ENCODE measurements at places on chromosomes 5 and 9.

GRCh38 chr9:133634081-133634691 is 2.0 kb upstream of the DBH start:
- DNase-seq: no peak

- no peak for DNase-seq
Measured at GRCh38 chr5:87340716-87341115, 72.0 kb downstream of the CCNH start.

DNA sequence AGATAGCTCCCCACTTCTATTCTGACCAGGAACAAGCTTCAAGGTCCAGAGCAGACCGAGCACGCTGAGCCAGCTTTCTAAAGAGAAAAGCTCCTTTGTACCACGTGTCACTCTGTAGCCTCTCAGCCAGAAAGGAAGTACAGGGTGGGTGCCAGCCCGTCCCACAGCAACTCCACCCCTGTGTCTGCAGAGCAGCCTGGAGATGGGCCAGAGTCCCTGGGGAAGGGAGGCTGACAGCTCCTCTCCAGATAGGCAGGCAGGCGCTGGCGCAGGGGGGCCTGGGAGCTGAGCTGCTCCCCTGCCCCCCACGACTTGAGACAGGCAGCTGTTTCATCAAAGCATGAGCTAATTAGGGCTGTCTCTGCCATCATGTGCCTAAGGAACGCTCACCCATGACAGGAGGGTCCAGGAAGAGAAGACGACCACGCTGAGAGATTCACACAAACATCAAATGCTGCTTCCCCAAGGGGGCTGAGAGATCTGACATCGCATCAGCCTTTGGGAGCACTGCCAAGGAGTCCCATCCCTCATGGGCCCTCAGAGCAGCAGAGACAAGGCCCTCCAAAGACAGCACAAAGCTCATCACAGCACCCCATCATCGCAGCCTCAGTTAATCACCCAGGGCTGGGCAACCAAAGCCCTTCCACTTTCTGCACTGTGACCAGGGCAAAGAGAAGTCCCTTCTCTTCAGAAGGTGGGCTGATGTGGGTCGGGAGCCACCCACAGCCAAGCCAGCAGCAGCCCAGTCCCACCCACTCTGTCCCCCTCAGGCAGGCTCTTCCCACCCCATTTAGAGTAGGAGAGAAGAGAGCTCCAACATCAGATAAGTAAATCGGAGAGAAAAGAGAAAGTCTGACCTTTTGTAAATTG is 78.5 kb upstream of the LRRTM2 start:
- DNase-seq: no peak

GRCh38 chr5:74424162-74424868 is 216.2 kb downstream of the ENC1 start:
- no peak for DNase-seq

DNA sequence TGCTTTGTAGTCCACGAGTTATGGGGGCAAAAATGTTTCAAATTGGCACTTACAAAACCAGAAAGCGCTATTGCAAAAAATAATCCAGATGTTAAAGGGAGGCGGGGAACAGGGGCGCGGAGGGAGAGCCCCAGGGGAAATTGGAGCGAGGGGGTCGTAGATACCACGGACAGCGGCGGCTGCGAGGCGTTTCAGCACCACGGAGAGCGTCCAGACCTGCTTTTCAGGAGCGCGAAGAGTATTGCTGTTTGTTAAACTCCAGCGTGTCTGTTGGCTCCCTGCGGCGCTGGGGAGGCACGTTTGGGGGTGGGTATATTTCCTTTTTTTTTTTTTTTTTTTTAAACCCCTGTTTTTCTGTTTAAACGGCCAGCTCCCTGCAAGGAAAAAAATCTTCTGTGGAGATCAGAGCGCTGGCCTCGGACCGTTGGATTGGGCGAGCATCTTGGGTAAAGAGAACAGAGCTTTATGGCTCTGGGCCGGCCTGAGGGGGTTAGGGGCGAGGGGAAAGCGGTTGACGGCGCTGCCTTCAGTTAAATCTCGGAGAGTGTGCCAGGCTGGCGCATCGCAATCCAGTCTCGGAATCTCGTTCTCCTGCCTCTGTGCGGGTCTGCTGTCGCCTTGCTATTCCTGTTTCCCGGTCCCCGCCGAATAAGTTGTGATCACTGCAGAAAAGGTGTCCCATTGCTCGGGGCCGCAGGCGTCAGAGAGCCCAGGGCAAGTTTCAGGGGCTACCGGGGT is at the start of gene GLRA1:
Gene GLRA1 (minus strand): TSS at position 288 of the 738 bp plus-strand sequence. CDS start 302 bp downstream, outside the sequence.
- DNase-seq: no peak

GRCh38 chr5:111699324-111699723 is 57.7 kb downstream of the NREP start:
- no peak for DNase-seq

DNA sequence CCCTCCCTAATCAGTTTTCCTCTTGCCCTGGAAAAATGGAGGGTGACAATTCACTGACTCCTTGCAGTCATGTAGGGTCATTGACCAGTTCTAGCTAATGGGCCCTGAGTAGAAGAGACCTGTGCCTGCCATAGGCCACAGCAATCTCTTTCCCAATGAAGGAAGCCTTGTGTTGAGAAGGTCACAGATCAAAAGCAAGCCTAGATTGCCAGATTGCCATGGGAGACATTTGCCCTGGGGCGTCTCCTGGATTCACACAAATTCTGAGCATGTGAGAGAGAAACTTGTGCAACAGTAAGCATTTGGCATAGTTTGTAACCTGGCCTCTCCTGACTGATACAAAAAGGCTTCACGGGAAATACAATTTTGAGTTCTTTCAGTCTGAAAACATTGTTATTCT is 148.0 kb downstream of the NUDT12 start:
- no peak for DNase-seq

DNA sequence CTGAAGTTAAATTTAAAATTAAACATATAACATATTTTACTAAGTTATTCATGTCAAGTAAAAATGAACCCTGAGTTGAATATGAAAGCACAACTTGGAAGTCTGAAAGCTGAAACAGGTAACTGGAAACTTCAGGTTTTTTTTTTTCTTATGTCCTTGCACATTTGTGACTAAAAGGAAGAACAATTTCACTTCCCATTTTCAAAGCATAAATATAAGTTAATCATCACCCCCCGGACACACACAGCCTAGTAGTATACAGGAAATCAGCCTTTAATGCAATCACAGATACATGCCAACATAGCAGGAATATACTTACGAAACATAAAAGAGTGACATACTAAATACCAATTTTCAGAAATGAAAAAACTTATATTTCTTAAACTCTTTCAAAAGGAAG is 225.9 kb downstream of the RFX3 start:
- DNase-seq: no peak

DNA sequence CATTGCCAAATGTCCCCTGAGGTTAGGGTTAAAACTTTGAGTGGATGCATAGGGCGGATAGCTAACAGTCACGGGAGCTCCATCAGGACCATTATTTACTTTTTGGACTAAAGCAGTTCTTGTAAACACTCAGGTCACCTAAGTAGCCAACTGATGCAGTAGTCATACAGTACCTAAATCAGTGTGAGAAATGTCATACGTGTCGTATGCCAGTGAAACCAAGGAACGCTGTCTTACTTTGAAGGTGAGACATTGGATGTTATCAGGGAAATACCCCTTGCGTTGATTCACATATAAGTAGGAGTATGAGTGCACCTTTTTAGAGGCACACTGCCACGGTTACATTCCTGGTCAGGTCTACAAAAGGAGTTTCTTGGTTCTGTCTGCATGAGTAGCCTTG is 101.9 kb downstream of the LNPEP start:
- DNase-seq: no peak

DNA sequence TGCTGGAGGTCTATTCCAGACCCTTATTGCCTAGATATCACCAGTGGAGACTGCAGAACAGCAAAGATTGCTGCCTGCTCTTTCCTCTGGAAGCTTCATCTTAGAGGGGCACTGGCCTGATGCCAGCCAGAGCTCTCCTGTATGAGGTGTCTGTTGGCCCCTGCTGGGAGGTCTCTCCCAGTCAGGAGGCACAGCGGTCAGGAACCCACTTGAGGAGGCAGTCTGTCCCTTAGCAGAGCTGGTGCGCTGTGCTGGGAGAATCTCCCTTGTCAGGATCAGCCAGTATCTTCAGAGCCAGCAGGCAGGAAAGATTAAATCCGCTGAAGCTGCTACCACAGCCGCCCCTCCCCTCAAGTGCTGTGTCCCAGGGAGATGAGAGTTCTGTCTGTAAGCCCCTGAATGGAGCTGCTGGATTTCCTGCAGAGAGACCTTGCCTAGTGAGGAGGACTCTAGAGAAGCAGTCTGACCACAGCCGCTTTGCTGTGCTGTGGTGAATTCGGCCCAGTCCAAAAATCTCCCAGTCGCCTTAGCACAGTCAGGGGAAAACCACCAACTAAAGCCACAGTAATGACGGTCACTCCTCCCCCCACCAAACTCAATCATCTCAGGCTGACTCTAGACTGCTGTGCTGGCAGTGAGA is 124.1 kb downstream of the JAKMIP2 start:
- DNase-seq: no peak

DNA sequence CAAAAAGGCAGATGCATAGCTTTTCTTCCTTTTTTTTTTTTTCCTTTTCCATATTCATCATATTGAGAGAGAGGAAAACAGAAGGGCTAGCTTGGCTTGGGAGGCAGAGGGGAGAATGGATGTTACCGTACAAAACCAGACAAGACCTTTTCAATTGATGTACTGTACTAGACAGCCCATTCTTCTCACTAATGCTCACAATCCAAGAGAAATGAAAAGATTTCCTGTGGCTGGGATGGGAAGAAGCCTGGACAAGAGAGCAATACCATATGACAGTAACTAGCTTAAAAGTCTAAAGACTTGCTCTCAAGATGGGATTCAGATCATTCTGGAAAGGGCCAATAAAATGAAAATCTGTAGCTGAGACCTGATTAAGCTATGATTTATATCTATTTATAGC is 3.4 kb downstream of the CEMIP2 start:
- no peak for DNase-seq

- no peak for DNase-seq
Measured at GRCh38 chr9:69279084-69279731, 45.8 kb upstream of the ENTREP1 start.

DNA sequence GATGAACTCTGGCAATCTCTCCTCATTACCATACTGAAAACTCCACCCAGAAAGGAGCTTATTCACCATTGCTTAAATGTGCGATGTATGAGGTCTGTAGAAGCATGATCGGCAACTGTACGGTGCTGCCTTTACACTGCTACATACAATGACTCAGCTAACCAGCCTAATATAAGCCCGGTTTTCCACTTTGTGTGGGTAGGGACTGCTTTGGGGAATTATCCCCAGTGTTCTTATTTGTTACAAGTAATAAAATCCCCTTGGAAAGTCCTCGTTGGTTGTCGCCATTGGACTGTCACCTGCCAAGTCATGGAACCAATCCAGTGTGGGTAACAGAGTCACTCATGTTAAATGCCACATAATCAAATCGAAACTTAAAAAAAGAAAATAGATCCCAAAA is 23.5 kb upstream of the TENT2 start:
- DNase-seq: no peak

DNA sequence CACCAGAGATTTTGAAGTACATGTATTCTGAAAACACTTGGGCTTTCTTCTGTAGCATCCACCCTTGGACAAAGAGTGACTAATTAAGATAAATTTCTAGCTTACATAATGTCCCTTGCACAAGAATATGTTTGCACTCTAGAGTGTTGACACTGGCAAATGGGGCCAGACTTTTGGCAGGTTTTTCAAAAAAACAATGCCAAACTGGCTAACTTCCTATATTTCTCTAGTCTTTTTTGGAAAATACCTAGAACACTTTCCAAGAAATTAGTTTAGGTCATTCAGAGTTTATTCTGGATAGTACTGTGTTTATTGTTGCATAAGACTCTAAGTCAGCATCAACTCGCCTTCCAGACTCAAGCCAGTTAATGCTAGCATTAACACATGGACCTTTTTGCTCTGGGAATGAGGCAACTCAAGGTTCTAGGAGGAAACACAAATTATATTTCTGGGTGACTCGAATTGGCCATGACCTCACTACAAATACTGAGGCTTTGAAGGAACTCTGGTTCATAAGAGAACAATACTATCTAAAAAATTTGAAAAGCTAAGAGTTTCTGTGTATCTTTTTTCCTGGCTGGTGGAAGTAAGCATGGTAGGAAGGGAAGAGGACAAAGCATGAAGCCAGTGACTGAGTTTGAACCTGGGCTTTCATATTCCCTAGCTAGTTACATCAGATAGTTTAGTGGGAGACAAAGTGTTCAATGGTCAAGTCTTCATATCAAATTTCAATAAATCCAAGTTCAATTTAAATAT is 101.6 kb downstream of the NREP start:
- DNase-seq: no peak

GRCh38 chr5:153794327-153794726 is 244.4 kb downstream of the FAM114A2 start:
- DNase-seq: no peak

- no peak for DNase-seq
Measured at GRCh38 chr5:128409166-128409800, 128.8 kb downstream of the FBN2 start.

DNA sequence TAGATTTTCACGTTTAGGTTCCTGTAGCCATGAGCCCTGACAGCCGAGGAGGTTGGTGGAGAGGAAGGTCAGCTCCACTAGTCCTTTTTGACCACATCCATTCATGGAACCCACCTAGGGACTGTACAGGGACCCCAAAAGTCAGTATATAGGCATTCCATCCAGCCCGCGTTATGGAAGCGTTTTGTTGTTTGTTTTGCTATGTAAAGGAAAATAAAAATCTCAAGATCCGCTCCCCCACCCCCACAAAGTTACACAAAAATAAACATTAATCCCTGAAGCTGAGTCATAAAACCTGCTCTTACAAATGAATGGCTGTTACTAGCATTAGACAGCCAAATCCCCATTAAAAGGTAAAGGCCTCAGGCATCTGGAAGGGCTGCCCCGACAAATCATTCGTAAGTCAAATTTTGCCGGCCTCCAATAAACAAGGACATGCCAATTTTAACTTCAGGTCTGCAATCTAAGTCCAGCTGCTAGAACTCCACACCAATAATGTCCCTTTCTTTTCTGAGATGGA is 292.9 kb downstream of the MED10 start:
- no peak for DNase-seq

GRCh38 chr5:61281686-61282085 is 50.4 kb upstream of the ZSWIM6 start:
- no peak for DNase-seq

- DNase-seq: no peak
Measured at GRCh38 chr5:157978061-157978460, 119.1 kb upstream of the CLINT1 start.

DNA sequence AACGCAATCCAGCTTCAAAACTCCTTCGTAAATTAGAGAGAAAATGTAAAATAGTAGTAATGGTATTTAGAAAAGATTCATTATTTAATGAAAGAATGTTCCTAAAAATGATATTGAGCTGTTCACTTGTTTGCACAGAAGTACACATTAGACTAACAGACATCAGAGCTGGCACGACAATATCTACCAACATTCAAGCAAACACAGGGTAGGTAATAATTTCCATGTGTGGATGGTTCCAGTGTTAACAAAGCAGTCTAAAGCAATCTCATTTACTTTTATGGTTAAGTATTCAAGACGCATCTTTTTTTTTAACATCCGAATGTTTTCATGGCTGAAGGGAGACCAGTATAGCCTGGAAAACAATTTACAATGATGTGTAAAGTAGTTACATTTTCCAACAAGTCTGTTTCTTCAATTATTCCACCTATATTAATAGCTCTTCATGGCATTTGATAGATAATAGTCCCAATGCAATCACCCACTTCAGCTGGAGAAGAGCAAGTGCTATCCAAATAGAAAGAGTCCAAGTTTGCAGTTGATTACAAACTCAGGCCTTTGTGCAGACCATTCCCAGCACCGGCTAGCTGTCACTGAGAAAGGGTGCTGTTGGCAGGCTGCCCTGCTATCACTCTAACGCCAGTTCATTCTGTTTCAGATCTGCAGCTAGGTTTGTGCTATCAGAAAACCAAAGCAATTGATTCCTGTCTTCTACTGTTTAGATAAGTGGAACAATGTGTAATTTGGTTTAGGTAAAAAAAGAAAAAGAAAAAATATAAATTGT is 458.8 kb downstream of the DTWD2 start:
- no peak for DNase-seq
